ENCODE measurements at places on chromosomes 12 and 14. TPM values are rescaled to one million over a fixed set of nuclear protein-coding genes. Genes with fewer than 3 reads are reported as not detected.

The NKX2-1 gene
- total RNA-seq: not detected

The C12orf56 gene
- 0.23 TPM for total RNA-seq

The ALX1 gene
- 0.08 TPM for total RNA-seq

The KRT80 gene
- not detected for total RNA-seq

The MORN3 gene
- total RNA-seq: 2.0 TPM

The ABCB9 gene
- total RNA-seq: 5.9 TPM

The TNFRSF1A gene
- 54.4 TPM for total RNA-seq

The DBX2 gene
- not detected for total RNA-seq

The CIDEB gene
- total RNA-seq: 0.08 TPM

The KERA gene
- total RNA-seq: not detected

The RNFT2 gene
- total RNA-seq: 4.2 TPM

The DTX3 gene
- 8.5 TPM for total RNA-seq

The TAS2R19 gene
- total RNA-seq: 4.3 TPM

The ZNF891 gene
- 0.94 TPM for total RNA-seq

The AMN gene
- total RNA-seq: 0.23 TPM

The ASB2 gene
- 0.23 TPM for total RNA-seq

The RNASE2 gene
- not detected for total RNA-seq

The SLC6A15 gene
- 0.08 TPM for total RNA-seq

The PRH2 gene
- not detected for total RNA-seq

The KRT83 gene
- total RNA-seq: not detected

The SERPINA3 gene
- 5.3 TPM for total RNA-seq

The FZD10 gene
- total RNA-seq: not detected

The KRT3 gene
- not detected for total RNA-seq
